ENCODE measurements at places on chromosomes 13 and 19. TPM values are rescaled to one million over a fixed set of nuclear protein-coding genes. Genes with fewer than 3 reads are reported as not detected.

The PROZ gene
- not detected for total RNA-seq

The PGLYRP1 gene
- total RNA-seq = not detected

The LYL1 gene
- 0.49 TPM for total RNA-seq

The SLC1A5 gene
- total RNA-seq = 196 TPM

- no peak for DNase-seq
Measured at GRCh38 chr19:5775668-5776309, 8.8 kb downstream of the PRR22 start.

DNA sequence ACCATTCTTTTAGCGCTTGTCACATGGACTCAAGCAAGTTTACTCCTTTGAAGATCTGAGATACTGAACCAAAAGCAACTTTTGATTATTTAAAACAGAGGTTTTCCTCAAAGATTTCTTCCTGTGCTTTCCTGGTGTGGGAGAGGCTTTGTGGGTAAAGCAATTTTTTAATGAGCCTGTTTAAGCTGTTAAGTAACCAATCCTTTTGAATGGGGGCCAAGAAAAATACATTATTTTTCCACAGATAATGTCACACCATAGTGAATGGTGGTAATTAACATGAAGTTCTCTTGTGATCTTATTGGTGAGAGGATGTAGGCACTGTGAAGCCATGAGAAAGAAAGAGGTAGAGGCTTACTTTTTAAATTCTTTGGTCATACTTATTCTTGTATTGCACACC is 55.8 kb upstream of the OBI1 start:
- no peak for DNase-seq

- DNase-seq = no peak
Measured at GRCh38 chr13:77338961-77339401, 12.1 kb upstream of the MYCBP2 start.

DNA sequence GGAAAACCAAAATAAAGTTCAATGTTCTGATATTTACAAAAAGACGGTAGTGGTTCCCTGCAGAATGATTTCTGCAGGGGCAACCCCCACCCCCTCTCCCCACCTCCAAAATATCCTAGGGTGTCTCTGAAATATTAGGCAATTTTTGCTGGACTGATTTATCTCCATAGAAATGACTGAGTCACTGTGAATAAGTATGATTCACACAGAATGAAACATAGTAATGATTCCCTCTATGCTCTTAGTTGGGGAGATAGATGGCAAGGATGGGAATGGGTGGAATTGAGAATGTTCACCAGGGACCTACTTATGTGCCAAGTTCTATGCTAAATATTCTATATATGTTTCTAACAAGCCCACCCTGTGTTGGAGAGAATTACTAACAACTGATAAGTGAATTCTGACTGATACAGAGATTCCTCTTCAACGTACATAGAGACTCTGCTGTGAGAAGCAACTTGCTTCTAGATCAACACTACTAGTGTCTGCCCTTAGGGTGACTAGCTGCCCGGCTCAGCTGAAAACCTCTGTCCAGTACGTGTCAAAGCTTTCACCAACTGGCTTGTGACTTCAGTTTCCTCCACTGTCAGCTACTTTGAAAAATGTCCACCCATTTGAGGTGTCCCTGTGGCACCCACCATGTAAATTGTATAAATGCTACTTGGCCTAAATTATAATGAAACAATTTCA is 38.4 kb upstream of the RAP2A start:
- no peak for DNase-seq
